Neural crest cell (in vitro differentiated cells): ENCODE measurements at places on chromosomes 5 and 9.

- DNase-seq, result no peak
These were observed 115.5 kb upstream of the IL7R start for GRCh38 chr5:35741126-35741716.

- no peak for DNase-seq
These were observed 6.4 kb downstream of the THBS4 start for GRCh38 chr5:80041527-80041926.

- DNase-seq, result no peak
These were observed 3.4 kb downstream of the ADGRD2 start for GRCh38 chr9:124453586-124454191.

- DNase-seq, result no peak
These were observed 32.2 kb upstream of the ENHO start for GRCh38 chr9:34555002-34555348.
